ENCODE measurements at places on chromosomes 5 and 9. TPM values are rescaled to one million over a fixed set of nuclear protein-coding genes. Genes with fewer than 3 reads are reported as not detected.

- no peak for DNase-seq
These were observed 132.8 kb upstream of the CDKN2B start for GRCh38 chr9:22141908-22142307.

GRCh38 chr9:89488131-89488530 is 9.8 kb downstream of the SEMA4D start:
- no peak for DNase-seq

DNA sequence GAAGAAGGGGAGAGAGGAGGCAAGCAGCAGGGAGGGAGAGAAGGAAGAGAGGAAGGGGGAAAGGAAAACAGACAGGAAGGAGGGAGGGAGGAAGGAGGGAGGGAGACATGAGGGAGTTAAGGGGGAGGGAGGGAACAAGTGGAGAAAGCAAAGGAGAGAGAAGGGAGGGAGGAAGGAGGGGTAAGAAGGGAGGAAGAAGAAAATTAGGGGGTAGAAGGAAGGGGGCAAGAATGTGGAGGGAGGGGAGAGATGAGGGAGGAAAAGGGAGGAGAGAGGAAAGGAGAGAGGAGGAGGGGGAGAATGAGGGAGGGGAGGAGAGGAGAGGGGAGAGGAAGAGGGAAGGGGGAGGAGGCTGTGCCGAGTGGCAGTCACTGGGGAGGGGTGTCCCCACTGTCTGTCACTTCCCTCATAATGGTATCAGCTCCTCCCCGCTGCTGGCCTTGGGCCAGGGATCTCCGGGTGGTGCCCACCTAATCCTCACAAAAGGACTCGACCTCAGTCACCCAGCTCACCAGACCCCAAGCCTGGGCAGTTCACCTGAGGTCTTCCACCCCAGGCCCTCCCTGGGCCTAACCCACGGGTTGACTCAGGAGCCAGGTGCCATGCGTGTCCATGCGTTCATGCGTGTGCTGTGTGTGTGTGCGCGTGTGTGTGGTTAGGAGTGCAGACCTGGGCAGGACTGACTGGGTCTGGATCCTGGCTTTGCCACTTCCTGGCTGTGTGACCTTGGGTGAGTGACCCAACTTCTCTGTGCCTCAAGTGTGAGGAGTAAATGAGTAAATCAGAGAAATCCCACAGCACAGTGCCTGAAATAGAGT is 18.1 kb downstream of the C9orf50 start:
- DNase-seq, result no peak

GRCh38 chr5:176812269-176813259 is 2.2 kb downstream of the UNC5A start:
- DNase-seq, result no peak

- no peak for DNase-seq
These were observed 50.7 kb upstream of the ARL15 start for GRCh38 chr5:54360925-54361662.

DNA sequence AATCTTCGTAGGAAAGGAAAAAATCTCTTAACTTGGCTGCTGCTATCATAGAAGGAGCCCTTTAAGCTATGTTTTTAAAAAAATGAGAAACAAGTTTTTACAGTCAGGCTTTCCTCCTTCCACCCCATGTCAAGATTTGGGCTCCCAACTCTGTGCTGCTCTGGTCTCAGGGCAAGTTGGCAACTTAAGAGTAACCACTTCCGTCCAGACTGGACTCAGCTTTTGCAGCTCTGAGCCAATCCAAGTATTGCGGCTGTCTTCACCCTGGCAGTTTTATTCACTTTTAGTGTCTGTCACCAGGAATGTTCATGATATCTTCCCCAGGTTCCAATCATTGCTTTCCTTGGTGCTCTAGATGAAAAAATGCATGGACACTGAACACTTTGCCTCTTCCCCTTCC is 115.9 kb upstream of the GAS1 start:
- DNase-seq, result no peak

DNA sequence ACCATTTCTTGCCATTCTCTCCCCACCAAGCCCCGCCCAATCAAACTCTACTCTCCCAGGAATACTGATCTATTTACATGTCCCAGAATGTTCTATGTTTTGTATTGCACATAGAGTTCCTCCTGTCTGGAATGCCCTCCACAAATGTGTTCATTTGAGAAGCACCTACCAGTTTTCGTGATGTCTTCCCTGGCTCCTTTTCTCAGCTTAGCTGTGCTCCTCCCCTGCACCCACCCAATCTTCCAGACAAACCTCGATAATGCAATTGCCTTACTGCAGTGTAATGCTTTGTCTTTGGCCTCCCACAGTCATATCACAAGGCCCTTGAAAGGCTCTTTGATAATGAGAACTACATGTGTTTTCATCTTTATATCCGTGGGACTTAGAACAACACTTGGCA is 214.5 kb upstream of the ANKRD55 start:
- DNase-seq, result no peak

DNA sequence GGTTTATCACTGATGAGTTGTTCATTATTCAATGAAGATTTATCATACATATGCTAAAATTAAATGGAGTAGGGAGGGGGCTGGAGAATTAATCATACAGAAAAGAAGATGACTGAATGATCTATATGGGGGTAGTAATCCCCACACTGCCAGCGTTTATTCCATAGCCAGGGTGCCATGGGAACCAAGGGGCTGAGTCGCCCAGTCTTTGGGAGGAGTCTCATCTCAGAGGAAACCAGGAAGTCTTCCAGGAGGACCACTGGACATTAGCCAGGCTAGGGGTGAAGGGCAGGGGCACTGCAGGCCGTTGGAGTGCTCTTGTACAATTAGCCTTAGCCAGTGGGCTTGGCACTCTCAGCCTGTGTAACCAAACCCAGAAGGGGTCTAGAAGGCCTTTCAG is 226.5 kb downstream of the ARL15 start:
- DNase-seq, result no peak

DNA sequence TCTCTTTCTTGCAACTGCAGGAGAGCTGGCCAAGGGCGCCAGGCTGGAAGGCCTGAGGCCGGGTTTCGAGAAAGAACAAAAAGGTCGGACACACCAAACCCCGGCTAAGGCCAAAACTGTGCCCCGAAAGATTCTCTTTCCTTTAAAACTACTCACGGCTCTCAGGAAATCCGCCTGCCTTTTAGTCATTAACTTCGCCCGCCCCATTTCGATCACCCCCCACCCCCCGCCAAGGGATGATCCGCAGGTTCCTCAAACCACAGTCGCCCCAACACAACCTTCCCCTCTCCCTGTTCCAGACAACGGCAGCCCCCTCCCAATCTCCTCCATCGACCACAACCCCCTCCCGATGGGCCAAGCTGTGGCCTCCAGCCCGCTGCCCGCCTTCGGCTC is 536 bp downstream of the FEM1C start:
- DNase-seq, result no peak

DNA sequence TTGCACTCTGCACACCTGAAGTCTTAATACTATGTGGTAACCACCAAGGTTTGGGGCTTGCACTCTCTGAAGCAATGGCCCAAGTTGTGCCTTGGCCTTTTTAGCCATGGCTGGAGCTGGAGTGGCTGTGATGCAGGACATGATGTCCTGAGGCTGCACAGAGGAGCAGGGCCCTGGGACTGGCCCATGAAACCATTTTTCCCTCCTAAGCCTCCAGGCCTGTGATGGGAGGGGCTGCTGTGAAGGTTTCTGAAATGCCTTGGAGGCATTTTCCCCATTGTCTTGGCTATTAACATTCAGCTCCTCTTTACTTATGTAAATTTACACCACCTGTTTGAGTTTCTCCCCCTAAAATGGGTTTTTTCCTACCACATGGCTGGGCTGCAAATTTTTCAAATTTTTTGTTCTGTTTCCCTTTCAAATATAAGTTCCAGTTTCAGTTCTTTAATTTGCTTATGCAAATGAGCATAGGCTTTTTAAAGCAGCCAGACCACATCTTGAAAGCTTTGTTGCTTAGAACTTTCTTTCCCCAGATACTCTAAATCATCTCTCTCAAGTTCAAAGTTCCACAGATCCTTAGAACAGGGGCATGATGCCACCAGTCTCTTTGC is 237.4 kb upstream of the DMAC1 start:
- DNase-seq, result no peak

DNA sequence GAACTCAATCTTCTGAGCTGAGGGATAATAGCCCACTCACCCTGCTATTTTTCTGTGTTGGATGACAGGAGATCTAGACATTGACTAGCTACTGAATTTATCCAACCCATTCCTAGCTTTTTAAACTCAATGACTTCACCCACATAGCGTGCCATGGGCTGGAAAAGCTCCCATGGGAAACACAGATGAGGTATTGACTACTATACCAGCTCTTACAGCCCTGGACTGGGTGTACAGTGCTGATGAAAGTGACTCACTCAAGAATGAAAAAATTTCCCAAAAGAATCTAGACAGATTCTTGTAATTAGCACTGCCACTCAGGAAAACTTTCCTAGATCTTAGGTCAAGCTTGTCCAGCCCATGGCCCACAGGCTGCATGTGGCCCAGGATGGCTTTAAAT is 72.7 kb upstream of the NREP start:
- DNase-seq, result no peak

DNA sequence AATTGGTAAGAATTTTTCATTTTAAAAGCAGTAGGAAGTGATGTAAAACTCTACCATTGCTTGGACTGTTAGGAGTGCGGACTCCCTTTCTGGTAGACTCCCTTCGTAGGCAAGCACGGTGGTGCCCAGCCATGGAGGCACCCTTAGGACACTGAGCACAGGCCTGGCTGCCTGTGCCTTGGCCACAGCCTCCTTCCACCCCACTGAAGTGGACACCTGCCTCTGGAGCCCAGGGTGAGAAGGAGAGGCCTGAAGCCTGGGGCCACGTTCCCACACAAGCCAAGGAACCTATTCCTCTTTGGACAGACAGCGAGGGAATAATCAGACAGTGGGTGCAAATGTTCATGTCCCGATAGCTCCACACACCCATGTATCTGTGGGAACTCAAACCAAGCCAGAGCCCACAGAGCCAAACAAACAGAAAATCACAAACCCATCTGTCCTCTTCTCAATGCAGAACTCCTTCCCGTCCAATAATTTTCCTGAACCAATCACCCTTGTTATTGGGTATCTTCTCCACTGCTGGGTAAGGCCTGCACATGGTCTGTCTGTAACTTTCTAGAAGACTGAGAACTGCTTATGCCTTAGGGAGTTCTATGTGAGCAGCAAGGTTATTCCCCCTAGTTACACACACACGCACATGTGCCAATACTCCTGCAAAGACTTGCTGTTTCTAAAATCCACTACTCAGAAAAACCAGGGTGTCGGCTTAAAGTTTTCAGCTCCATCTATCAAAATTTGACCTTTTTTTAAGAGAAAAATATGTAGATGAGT is 45.2 kb downstream of the UBE2QL1 start:
- DNase-seq, result no peak

- DNase-seq, result no peak
These were observed 139.9 kb downstream of the PALM2AKAP2 start for GRCh38 chr9:109919736-109920408.

GRCh38 chr9:113664181-113664875 is 200.8 kb downstream of the RGS3 start:
- no peak for DNase-seq

Gene P4HA2
- 151 TPM for total RNA-seq

Gene ODF2
- total RNA-seq, result 16.6 TPM

Gene FGF18
- 2.2 TPM for total RNA-seq

Gene PCDHB8
- total RNA-seq, result 0.72 TPM

Gene ADGRD2
- total RNA-seq, result not detected

Gene SMIM33
- 0.72 TPM for total RNA-seq

Gene ENTPD2
- not detected for total RNA-seq

All from umbilical cord (tissue), 2 donors.